PC-9 (cell line): ENCODE measurements at places on chromosomes 4 and X. TPM values are rescaled to one million over a fixed set of nuclear protein-coding genes. Genes with fewer than 3 reads are reported as not detected.

- DNase-seq = no peak
Observed at GRCh38 chrX:42128020-42128419, 204.7 kb upstream of the CASK start.

The RRAGB gene
- total RNA-seq = 18.6 and 23.3 TPM in 2 replicates

The NEXMIF gene
- total RNA-seq = not detected in 2 replicates

GRCh38 chrX:49059201-49059600 lies 402 bp downstream of the CCDC120 start:
- DNase-seq = no peak

DNA sequence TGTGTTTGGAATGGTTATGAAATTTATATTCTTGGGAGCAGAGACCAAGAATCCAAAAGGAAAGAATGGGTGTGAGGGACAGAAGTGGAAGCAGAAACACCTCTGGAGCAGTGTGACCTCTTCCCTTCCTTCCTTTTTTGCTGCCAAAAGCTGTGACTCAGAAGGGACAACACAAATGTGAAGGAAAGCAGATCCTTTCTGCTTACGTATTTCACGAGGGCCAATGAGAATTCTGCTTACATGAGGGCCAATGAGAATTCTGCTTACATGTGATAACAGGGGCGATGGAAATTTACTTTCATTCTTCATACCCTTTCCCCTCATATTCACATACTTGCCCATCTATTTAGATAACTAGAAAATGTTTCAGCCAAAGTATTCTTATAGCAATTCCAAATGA lies 404.6 kb downstream of the PRDM5 start:
- DNase-seq = peak; percentile 55

DNA sequence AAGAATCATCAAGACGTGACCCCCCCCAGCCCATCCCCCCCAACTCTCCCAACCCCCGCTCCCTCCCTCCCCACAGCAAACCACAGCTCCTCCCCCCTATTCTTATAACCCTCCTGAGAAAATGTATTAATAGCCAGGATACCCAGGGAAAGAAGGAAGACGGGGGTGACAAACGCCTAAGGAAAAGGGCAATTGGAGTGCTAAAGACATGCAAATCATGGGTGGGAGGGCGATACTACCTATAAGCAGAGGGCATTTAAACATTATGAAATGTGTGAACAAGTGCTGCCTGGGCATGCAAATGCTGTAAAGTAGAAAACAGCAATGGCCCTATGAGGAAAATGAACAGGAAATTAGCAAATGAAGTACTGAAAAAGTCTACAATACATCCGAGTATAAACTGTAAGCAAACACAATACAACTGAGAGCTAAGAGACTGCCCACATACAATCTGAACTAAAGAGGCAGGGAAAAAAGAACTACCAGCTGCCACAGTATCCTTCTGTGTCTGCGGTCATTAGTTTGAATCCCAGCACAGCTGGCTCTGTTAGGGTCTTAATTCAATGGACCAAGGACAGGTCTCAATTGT lies 2.4 kb downstream of the CXXC4 start:
- DNase-seq = peak; percentile 3

- DNase-seq = peak; percentile 1
Observed at GRCh38 chr4:125522992-125523391, 208.2 kb downstream of the FAT4 start.

DNA sequence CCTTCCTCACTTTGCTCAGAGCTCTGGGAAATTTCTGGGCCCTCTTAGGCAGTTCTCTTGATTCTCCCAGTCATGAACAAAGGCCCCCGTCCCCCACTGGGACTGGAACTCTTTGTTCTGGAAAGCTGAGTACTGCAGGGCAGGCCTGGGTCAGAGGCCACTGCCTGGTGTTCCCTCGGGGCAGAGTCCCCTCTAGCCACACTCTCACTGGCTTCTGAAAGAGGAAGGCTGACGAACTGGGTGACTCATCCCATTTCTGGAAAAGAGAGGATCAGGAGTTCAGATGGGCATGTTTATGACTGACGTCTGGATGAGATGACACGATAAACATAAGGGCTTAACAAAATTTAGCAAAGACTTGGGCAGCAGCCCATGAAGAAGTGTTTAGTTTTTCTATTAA lies 47.7 kb downstream of the DDX3X start:
- peak; percentile 86 for DNase-seq

The PPEF1 gene
- not detected in 2 replicates for total RNA-seq

DNA sequence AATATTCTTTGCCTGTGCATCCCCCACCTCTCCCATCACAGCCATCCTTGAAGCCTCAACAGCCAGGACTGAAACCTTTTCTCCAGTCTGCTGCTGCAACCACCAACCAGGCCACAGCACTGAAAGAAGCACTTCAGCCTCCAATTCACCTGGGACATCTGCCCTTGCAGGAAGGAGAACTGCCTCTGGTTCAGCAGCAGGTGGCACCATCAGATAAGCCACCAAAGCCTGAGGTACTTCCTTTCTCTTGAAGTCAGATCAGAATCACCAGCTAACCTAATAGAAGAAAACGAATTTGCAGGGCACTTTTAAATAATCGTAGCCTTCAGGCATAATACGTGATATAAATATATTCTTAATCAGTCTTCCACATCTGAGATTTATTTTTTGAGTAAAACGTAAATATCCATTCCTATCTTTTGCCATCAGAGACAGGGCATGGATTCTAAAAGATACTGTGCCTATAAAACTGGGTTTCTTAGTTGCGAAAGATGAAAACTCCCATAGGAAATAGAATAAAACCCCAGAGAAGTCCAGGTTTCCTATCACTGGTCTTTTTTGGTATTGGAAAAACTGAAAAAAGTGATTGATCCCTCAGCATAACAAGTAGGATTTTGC lies 9.5 kb downstream of the AMBN start:
- DNase-seq = peak; percentile 45

DNA sequence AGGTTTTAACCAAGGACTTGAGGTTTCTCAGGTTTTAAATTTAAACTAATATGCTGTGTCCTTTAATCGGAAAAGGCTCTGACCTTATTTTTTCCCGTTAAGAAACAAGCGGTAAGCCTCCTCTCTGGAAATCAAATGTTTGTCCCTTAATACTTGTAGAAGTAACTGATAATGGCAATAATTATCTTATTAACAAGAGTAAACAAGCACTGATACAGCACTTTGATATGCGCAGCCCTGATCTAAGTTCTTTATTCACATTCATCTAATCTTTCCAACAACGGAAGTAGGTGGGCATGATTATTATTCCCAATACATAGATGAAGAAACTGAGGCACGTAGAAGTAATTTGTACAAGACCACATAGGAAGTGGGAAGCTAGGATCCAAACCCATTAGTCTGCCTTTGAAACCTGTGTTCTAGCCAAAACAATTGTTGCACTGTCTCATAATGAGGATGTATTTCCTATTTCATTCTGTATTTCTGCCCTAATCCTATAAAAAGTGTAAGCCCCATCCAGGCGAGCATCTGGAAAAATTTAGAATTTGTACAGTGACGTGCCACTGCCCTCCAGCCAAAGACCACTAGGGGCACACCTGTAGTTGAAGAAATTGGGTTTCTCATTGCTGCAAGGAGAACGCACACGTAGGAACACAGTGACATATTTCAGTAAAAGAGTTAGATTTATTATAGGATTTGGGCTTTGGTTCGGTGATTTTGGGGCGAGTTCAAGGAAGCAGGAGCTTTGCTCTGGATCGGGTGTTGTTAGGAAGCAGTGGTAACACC lies 606 bp downstream of the CXorf58 start:
- DNase-seq = no peak
